Sigmoid colon (tissue), 7 donors: ENCODE measurements at places on chromosomes 4 and X. TPM values are rescaled to one million over a fixed set of nuclear protein-coding genes. Genes with fewer than 3 reads are reported as not detected.

Gene DUSP9
- not detected for total RNA-seq

Gene ADAMTS3
- total RNA-seq, result 1.3 TPM

Gene NALF2
- total RNA-seq, result 0.14 TPM

Gene CDX4
- not detected for total RNA-seq

Gene MAGEA2B
- not detected for total RNA-seq

Gene ALAS2
- not detected for total RNA-seq

Gene TLR8
- 0.28 TPM for total RNA-seq

Gene SYN1
- 0.68 TPM for total RNA-seq

Gene FAM236C
- not detected for total RNA-seq

Gene UBA6
- total RNA-seq, result 27.1 TPM

Gene SYNPO2
- 1,081 TPM for total RNA-seq

Gene FAM9B
- total RNA-seq, result not detected

Gene FAM193A
- total RNA-seq, result 32.4 TPM

Gene TMEM131L
- total RNA-seq, result 12.1 TPM

Gene HMGB2
- total RNA-seq, result 45.1 TPM

DNA sequence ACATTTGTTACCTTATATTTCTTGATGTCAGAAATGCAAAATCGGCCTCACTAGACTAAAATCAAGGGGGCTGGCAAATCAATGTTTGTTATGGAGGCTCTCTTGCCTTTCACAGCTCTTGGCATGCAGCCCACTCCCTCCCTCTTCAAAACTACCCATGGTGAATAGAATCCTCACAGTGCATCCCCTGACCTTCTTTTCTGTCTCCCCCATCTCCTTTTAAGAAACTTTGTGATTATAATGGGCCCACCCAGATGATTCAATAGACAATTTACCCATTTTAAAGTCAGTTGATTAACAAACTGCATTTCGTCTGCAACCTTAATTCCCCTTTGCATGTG is 184.0 kb downstream of the PCDH7 start:
- no peak for DNase-seq
- H3K4me3 ChIP-seq, result no peak overlapping the region
- H3K4me1 ChIP-seq, result peaks cover 32% of the 10 kb centered on the region
- no peak overlapping the region for H3K27ac ChIP-seq
- no peaks in the 10 kb centered on the region for H3K27me3 ChIP-seq
- H3K36me3 ChIP-seq, result no peaks in the 10 kb centered on the region

- H3K4me1 ChIP-seq, result peaks cover 5% of the 10 kb centered on the region
- DNase-seq, result peak; percentile 92
- peak overlapping the region; percentile 73 for H3K4me3 ChIP-seq
- no peaks in the 10 kb centered on the region for H3K27me3 ChIP-seq
- no peaks in the 10 kb centered on the region for H3K36me3 ChIP-seq
- H3K27ac ChIP-seq, result peak overlapping the region; percentile 83
Measured at GRCh38 chrX:46446727-46447378, 98.4 kb downstream of the ZNF674 start.

- no peaks in the 10 kb centered on the region for H3K4me1 ChIP-seq
- H3K4me3 ChIP-seq, result no peak overlapping the region
- H3K27ac ChIP-seq, result no peak overlapping the region
Measured at GRCh38 chrX:129701624-129702069, 37.1 kb upstream of the XPNPEP2 start.

- H3K36me3 ChIP-seq, result no peaks in the 10 kb centered on the region
- H3K4me1 ChIP-seq, result no peaks in the 10 kb centered on the region
- H3K27me3 ChIP-seq, result no peaks in the 10 kb centered on the region
- no peak overlapping the region for H3K4me3 ChIP-seq
- H3K27ac ChIP-seq, result no peak overlapping the region
Measured at GRCh38 chr4:144575181-144575580, 70.8 kb upstream of the HHIP start.

- no peaks in the 10 kb centered on the region for H3K27me3 ChIP-seq
- DNase-seq, result no peak
- no peaks in the 10 kb centered on the region for H3K36me3 ChIP-seq
Measured at GRCh38 chrX:117808426-117808825, 308.2 kb downstream of the KLHL13 start.

DNA sequence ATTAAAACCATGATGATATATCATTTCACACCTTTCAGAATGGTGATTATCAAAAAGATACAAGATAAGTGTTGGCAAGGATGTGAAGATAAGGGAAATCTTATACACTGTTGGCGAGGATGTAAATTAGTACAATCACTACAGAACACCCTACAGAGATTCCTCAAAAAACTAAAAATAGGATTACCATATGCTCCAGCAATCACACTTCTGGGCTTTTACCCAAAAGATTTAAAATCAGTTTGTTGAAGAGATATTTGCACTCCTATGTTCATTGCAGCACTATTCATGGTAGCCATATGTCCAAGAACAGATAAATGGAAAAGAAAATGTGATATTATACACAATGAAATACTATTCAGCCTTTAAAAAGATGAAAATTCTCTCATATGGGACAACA is 240.4 kb downstream of the GABRG1 start:
- no peaks in the 10 kb centered on the region for H3K4me1 ChIP-seq
- no peak overlapping the region for H3K27ac ChIP-seq
- H3K27me3 ChIP-seq, result no peaks in the 10 kb centered on the region
- no peak overlapping the region for H3K4me3 ChIP-seq
- H3K36me3 ChIP-seq, result no peaks in the 10 kb centered on the region

- H3K4me1 ChIP-seq, result no peaks in the 10 kb centered on the region
- H3K27me3 ChIP-seq, result no peaks in the 10 kb centered on the region
- no peak overlapping the region for H3K27ac ChIP-seq
- H3K36me3 ChIP-seq, result no peaks in the 10 kb centered on the region
Measured at GRCh38 chrX:15761564-15762191, 23.6 kb downstream of the CA5B start.

GRCh38 chr4:178240891-178241290 is 798.7 kb upstream of the AGA start:
- DNase-seq, result no peak
- H3K4me1 ChIP-seq, result no peaks in the 10 kb centered on the region
- no peaks in the 10 kb centered on the region for H3K27me3 ChIP-seq
- H3K36me3 ChIP-seq, result no peaks in the 10 kb centered on the region

- H3K4me1 ChIP-seq, result no peaks in the 10 kb centered on the region
- no peak for DNase-seq
- H3K27ac ChIP-seq, result no peak overlapping the region
- no peaks in the 10 kb centered on the region for H3K27me3 ChIP-seq
Measured at GRCh38 chr4:145716200-145716599, 36.3 kb downstream of the C4orf51 start.

DNA sequence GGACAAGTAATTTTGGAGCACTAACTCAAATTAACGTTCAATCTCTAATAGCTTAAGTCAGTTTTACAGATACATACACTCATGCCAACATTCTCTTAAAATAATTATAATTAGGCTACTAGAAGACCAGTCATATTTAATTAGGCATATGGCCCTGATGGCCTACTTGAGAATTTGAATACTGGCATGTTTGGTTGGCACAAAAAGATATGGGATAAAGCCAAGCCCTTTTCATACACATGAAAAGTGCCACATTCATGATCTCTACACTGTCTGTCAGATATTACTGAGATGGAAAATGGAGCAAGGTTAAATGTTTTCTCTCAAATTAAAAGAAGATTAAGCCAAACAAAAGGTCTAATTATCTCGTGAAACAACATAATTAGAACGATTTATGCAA is 1091.0 kb downstream of the C4orf33 start:
- no peaks in the 10 kb centered on the region for H3K36me3 ChIP-seq
- H3K27me3 ChIP-seq, result no peaks in the 10 kb centered on the region
- no peaks in the 10 kb centered on the region for H3K4me1 ChIP-seq
- no peak for DNase-seq

DNA sequence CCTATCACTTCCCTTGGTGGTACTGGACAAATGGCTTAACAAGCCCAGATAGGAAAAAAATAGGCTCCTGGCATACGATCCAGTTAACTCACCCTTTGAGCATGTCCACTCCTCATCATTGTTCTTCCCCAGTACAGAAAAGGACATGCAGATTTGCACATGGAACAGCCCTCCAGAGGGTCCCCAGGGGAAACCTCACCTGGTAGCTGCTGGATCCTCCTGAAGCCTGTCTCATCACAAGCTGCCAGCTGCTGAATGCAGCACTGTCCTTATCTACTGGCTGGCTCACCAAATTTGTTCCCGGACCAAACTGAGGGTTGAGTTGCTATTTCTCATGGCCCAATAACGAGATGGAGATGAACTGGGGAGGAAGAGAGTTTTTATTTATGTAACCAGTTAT is 49.4 kb downstream of the SERTM2 start:
- no peaks in the 10 kb centered on the region for H3K36me3 ChIP-seq
- no peaks in the 10 kb centered on the region for H3K27me3 ChIP-seq
- H3K4me3 ChIP-seq, result no peak overlapping the region
- no peak for DNase-seq
- no peak overlapping the region for H3K27ac ChIP-seq
- no peaks in the 10 kb centered on the region for H3K4me1 ChIP-seq

- no peaks in the 10 kb centered on the region for H3K4me1 ChIP-seq
- H3K27ac ChIP-seq, result no peak overlapping the region
- H3K36me3 ChIP-seq, result no peaks in the 10 kb centered on the region
- no peak overlapping the region for H3K4me3 ChIP-seq
- no peaks in the 10 kb centered on the region for H3K27me3 ChIP-seq
- no peak for DNase-seq
Measured at GRCh38 chrX:78066110-78066509, 37.9 kb upstream of the PGK1 start.

GRCh38 chr4:38611676-38612075 is 52.3 kb upstream of the KLF3 start:
- no peak overlapping the region for H3K4me3 ChIP-seq
- no peaks in the 10 kb centered on the region for H3K4me1 ChIP-seq
- H3K27me3 ChIP-seq, result no peaks in the 10 kb centered on the region
- no peak for DNase-seq
- no peaks in the 10 kb centered on the region for H3K36me3 ChIP-seq

GRCh38 chr4:986879-987623 is at the start of gene IDUA:
TSS of gene IDUA (plus strand) at chr4:987044. CDS start at chr4:987085, 41 bp downstream.
- peaks cover 13% of the 10 kb centered on the region for H3K36me3 ChIP-seq
- peaks cover 26% of the 10 kb centered on the region for H3K4me1 ChIP-seq
- no peaks in the 10 kb centered on the region for H3K27me3 ChIP-seq
- DNase-seq, result peak; percentile 86
- peak within 1 kb of the TSS; percentile 63 for H3K27ac ChIP-seq

- no peak for DNase-seq
- H3K36me3 ChIP-seq, result no peaks in the 10 kb centered on the region
- no peaks in the 10 kb centered on the region for H3K27me3 ChIP-seq
- H3K4me1 ChIP-seq, result no peaks in the 10 kb centered on the region
Measured at GRCh38 chr4:176746846-176747245, 45.9 kb downstream of the VEGFC start.

- H3K4me1 ChIP-seq, result peaks cover 2% of the 10 kb centered on the region
- no peaks in the 10 kb centered on the region for H3K36me3 ChIP-seq
- H3K4me3 ChIP-seq, result no peak overlapping the region
Measured at GRCh38 chr4:70632028-70632427, 3.5 kb downstream of the ENAM start.

GRCh38 chr4:98682719-98683118 is 24.3 kb upstream of the TSPAN5 start:
- H3K27me3 ChIP-seq, result no peaks in the 10 kb centered on the region
- H3K4me1 ChIP-seq, result peaks cover 6% of the 10 kb centered on the region
- H3K27ac ChIP-seq, result no peak overlapping the region
- DNase-seq, result no peak
- no peaks in the 10 kb centered on the region for H3K36me3 ChIP-seq

DNA sequence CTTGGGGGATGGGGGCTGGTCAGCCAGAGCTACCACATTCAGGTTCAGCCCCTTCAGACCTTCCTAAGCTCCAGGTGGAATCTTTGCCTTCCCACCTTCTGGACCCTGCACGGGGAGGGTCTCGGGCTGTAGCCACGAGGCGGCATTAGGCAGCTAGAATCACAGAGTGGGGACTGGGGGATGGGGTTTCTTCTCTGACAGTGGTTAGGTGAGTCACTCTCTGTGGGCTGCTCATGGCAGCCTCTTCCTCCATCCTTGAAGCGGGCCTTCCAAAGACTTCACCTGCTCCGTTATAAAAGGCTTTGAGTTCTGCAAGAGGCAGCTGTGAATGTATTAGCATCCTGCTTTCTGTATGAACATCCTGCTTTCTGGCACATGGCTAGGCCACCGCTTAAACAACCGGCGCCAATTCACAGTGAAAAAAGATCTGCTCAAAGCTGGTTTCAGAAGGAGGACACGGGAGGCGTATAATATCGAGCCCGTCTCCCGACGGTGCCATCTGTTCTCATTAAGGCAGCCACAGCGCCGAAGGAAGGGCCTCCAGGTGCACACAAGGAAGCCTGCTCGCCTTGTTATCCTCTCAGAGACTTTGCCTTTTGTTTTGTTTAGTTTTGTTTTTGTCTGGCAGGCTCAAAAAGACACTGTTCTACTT is 74.3 kb upstream of the IGFBP7 start:
- no peaks in the 10 kb centered on the region for H3K27me3 ChIP-seq
- no peaks in the 10 kb centered on the region for H3K36me3 ChIP-seq
- H3K4me1 ChIP-seq, result no peaks in the 10 kb centered on the region
- no peak overlapping the region for H3K27ac ChIP-seq
- DNase-seq, result no peak

DNA sequence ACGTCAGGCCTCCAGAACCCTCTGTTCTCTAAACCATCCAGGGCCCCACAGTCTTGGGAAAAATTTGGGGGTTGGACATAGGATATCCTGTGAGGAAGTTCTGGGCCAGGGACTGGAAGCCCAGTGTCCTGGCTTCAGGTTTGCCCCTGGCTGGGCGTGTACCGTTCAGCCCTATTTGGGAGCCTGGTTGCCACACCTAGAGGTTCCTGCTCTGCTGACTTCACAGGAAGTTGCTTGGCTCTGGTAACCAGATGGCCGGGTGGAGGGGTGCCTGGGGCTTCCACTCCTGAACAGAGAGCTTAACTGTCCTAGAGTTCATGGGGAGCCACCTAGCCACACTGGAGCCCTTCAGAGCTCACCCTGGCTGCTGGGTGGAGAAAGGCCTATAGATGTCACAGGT is 1.1 kb downstream of the TAFAZZIN start:
- peak overlapping the region; percentile 81 for H3K4me3 ChIP-seq
- H3K27me3 ChIP-seq, result no peaks in the 10 kb centered on the region
- no peak for DNase-seq
- H3K27ac ChIP-seq, result peak overlapping the region; percentile 93

GRCh38 chr4:152014280-152014679 is 253.5 kb upstream of the GATB start:
- H3K36me3 ChIP-seq, result no peaks in the 10 kb centered on the region
- DNase-seq, result no peak
- peaks cover 14% of the 10 kb centered on the region for H3K4me1 ChIP-seq
- H3K4me3 ChIP-seq, result no peak overlapping the region

DNA sequence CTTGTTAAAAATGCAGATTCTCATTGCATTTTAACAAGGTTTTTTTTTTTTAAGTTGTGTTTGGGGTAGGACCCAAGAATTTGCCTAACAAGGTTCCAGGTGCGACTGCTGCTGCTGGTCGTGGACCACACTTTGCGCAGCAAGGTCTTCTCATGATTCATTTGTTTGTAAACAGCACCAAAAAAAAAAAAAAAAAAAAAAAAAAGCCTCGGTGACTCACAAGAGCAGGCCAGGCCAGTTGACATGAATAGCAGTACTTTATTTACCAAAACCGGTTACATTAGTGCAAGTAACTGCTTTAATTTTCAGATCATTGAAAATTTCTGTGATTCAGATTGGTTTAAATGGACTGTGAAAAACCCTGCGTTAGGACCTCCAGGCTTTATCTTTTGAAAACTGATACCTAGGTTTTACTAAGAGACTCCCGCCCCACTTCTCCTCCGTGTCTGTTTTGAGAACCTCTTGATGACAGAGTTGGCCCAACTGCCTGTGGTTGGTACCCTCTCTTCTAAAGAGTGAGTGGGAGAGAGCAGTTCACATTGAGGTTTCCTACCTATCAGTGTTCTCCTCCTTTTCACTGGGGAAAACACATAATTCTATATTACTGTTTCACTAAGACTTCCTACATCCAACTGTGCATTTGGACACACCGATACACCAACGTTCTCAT is 86.2 kb downstream of the PHEX start:
- H3K27me3 ChIP-seq, result no peaks in the 10 kb centered on the region
- no peak overlapping the region for H3K4me3 ChIP-seq
